ENCODE measurements at places on chromosomes 16 and 17. TPM values are rescaled to one million over a fixed set of nuclear protein-coding genes. Genes with fewer than 3 reads are reported as not detected.

Gene MYBBP1A
- 176 TPM for total RNA-seq

Gene HSD11B2
- total RNA-seq: 3.1 TPM

Gene STAC2
- total RNA-seq: 0.20 TPM

Gene CLEC3A
- not detected for total RNA-seq

Gene TLK2
- total RNA-seq: 29.4 TPM
